ENCODE measurements at places on chromosomes 5 and 9. TPM values are rescaled to one million over a fixed set of nuclear protein-coding genes. Genes with fewer than 3 reads are reported as not detected.

- H3K4me3 ChIP-seq, result no peak overlapping the region
- no peaks in the 10 kb centered on the region for H3K27me3 ChIP-seq
- DNase-seq, result no peak
- no peaks in the 10 kb centered on the region for H3K36me3 ChIP-seq
- no peaks in the 10 kb centered on the region for H3K4me1 ChIP-seq
Measured at GRCh38 chr9:1200847-1201251, 150.7 kb downstream of the DMRT2 start.

GRCh38 chr5:42612750-42613366, 143.8 kb upstream of the CCDC152 start:
- H3K27ac ChIP-seq, result no peak overlapping the region
- H3K36me3 ChIP-seq, result no peaks in the 10 kb centered on the region
- no peaks in the 10 kb centered on the region for H3K4me1 ChIP-seq
- no peak for DNase-seq
- H3K27me3 ChIP-seq, result peaks cover 19% of the 10 kb centered on the region

- no peaks in the 10 kb centered on the region for H3K27me3 ChIP-seq
- no peak overlapping the region for H3K4me3 ChIP-seq
- H3K36me3 ChIP-seq, result peaks cover 2% of the 10 kb centered on the region
- no peak overlapping the region for H3K27ac ChIP-seq
Measured at GRCh38 chr9:73118898-73119554, 32.6 kb upstream of the ANXA1 start.

- no peak for DNase-seq
- H3K27me3 ChIP-seq, result peaks cover 3% of the 10 kb centered on the region
- H3K36me3 ChIP-seq, result no peaks in the 10 kb centered on the region
- no peak overlapping the region for H3K27ac ChIP-seq
Measured at GRCh38 chr9:114249424-114250234, 73.3 kb upstream of the ORM1 start.

GRCh38 chr9:105291422-105291859, 47.0 kb downstream of the SLC44A1 start:
- no peak for DNase-seq
- peaks cover 7% of the 10 kb centered on the region for H3K4me1 ChIP-seq
- peaks cover 5% of the 10 kb centered on the region for H3K27me3 ChIP-seq
- no peak overlapping the region for H3K27ac ChIP-seq

DNA sequence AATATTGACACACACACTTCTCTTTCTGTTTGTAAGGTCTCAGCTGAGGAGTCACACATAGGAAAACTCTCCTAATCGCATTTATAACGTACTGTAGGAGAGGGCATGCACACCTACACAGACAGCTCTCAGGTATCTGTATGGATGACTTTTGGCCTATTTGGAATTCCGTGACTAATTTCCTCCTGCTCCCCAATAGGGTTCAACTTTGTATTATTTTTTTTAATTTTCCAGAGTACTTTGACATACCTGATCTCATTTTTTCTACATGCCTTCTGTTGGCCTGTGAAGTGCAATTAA, 195.9 kb downstream of the ARHGAP26 start:
- peaks cover 22% of the 10 kb centered on the region for H3K36me3 ChIP-seq
- H3K4me3 ChIP-seq, result no peak overlapping the region
- peaks cover 8% of the 10 kb centered on the region for H3K4me1 ChIP-seq
- H3K27ac ChIP-seq, result no peak overlapping the region

- no peak overlapping the region for H3K4me3 ChIP-seq
- no peaks in the 10 kb centered on the region for H3K27me3 ChIP-seq
- no peaks in the 10 kb centered on the region for H3K36me3 ChIP-seq
Measured at GRCh38 chr5:60277941-60278340, 384.4 kb upstream of the PDE4D start.

DNA sequence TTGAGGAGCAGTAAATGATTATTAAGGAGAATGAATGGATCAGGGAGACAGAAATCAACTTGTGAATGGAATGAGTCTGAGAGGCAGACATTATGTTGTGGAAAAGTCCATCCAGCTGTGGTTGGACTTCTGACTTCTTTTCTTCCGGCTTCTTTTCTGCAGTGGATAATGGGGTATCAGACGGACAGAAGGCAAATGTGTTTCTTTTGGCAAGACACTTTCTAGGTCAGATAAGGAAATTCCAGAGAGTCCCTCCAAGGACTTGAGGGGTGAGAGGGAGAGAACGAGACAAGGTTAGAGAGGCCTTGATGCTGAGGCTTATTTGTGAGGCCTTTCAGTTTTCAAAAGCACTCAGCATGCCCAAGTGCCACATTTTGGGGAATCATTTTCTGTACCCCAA, 17.1 kb upstream of the GRHPR start:
- peaks cover 2% of the 10 kb centered on the region for H3K27me3 ChIP-seq
- no peak overlapping the region for H3K27ac ChIP-seq
- DNase-seq, result no peak
- peaks cover 8% of the 10 kb centered on the region for H3K4me1 ChIP-seq
- H3K4me3 ChIP-seq, result no peak overlapping the region

DNA sequence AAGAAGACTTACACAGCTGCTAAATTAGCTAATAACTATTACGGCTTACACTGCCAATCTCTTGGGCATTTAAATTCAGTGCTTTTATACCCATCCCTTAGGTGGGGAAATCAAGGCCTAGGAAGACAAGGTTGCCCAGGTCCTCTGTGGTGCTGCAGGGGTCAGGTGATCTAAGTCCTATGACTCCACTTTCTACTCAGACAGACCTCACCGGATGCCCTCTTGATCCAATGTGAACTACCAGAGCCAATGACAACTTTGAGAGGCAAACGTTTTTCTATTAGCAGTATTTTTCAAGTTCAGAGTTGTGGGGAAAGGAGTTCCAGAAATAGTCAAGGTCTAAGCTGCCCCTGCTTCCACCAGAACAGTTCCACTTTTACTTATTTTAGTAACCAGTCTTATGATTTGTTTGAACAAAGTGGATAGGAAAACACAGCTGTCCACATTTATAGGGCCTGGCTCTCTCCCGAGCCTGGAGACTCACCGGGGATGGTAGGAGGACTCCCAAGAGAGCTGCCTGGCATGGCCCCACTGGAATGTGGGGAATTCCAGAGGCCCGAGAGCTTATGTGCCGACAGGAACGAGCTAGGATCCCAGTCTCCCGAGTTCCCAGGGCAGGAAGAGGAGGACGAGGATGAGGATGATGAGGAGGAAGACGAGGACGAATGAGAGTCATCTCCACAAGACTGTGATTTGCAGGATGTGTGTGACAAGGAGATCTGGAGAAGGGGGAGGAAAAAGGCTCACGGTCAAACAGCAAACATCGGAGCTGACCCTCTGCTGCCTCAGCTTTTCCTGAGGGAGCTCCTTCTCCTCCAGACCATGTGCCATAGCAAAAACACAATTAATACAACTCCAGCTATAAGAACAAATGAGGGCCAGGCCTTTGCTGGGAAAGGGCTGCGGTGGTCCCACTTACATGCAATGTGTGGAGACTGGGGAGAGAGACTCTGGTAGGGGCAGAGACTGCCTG, 16.7 kb downstream of the FAM193B start:
- no peak for DNase-seq
- H3K36me3 ChIP-seq, result peaks cover 17% of the 10 kb centered on the region
- H3K4me1 ChIP-seq, result peaks cover 5% of the 10 kb centered on the region
- H3K27ac ChIP-seq, result no peak overlapping the region

DNA sequence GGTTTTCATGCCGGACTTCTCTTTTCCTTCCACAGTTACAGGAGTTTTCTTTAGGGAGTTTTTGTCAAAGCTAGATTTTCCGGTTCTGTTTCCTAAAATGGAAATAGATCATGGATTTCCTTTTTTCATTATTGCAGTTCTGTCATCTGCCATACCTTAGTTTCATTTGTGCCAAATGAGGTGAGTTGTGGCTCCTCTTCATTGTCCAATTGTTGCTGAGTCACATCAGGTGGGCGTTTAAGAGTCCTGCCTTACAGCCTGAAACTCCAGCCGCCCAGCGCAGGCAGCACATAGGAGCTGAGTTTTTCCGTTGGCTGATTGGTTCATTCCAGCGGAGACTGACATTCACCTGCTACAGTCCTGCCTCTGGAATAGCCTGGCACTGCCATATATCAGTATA, 14.1 kb downstream of the SLC25A25 start:
- no peak for DNase-seq
- H3K36me3 ChIP-seq, result peaks cover 24% of the 10 kb centered on the region
- peaks cover 30% of the 10 kb centered on the region for H3K4me1 ChIP-seq
- H3K27me3 ChIP-seq, result no peaks in the 10 kb centered on the region
- H3K27ac ChIP-seq, result no peak overlapping the region

- no peak overlapping the region for H3K4me3 ChIP-seq
- no peak for DNase-seq
- H3K36me3 ChIP-seq, result no peaks in the 10 kb centered on the region
- no peaks in the 10 kb centered on the region for H3K4me1 ChIP-seq
- H3K27me3 ChIP-seq, result no peaks in the 10 kb centered on the region
Measured at GRCh38 chr5:33148076-33148513, 292.7 kb upstream of the TARS1 start.

DNA sequence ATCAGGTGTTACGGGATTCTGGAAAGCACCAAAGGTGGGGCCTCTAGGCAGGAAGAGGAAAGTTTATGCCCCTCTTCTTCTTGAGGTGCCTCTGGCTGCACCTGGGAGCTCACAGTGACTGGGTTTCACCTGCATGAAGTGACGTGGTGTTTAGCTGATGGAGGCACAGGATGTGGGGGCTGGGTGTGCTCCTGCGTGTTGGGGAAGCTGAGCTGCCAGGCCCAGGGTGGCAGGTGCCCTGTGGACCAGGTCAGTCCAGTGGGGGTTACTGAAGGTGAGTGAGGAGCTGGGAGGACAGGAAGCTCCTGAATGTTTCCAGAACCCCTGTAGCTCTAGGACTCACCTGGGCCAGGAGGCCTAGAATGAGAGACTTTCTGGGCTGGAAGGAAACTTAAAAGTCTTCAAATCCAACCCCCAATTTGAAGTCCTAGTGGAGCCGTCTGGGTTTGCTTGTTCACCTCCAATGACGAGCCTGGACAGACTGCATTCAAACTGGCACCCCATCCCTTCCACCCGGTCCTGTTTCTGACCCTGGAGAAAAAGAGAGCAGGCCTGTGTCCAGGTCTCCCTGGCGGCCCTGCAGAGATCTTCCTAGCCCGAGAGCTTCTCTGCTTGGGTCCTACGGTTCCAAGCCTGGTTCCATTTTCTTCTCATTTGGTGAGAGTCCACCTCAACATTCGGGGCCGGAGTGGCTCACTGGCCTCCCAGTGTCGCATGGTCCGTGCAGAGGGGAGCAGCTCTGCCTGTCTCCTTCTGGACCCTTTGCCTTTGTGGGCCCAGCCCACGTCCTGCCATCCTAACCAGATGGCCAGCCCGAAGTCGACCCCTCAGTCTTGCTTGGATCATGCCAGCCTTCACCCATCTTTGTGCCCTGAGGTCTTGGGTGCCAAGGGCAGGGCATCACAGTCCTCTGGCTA, 22.3 kb downstream of the TRAF1 start:
- H3K36me3 ChIP-seq, result peaks cover 51% of the 10 kb centered on the region
- peak; percentile 62 for DNase-seq
- peak overlapping the region; percentile 93 for H3K27ac ChIP-seq
- H3K4me1 ChIP-seq, result peaks cover 77% of the 10 kb centered on the region
- H3K4me3 ChIP-seq, result peak overlapping the region; percentile 62
- no peaks in the 10 kb centered on the region for H3K27me3 ChIP-seq

GRCh38 chr9:81619353-81620001, 69.9 kb downstream of the TLE1 start:
- no peak for DNase-seq
- H3K36me3 ChIP-seq, result no peaks in the 10 kb centered on the region

DNA sequence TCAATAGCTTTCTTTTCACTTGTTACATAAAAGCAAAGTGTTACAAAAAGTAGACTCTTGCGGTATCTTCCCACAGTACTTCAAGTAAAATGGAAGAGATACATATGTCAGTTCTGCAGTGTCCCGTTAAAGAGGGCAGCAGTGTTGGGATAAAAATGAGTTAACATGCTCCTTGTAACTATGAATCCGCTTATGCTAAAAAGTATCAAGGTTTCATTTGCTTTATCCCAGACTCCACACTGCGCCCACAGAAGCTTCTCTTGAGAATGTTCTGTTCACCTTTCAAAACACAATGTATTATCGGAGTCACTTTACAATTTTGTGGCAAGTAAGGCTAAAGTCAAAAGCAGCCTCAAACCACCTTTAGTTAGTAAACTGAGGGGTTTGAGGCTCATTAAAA, 790 bp downstream of the PTAR1 start:
- no peaks in the 10 kb centered on the region for H3K27me3 ChIP-seq
- H3K27ac ChIP-seq, result peak overlapping the region; percentile 98
- peaks cover 8% of the 10 kb centered on the region for H3K36me3 ChIP-seq
- H3K4me1 ChIP-seq, result peaks cover 19% of the 10 kb centered on the region

DNA sequence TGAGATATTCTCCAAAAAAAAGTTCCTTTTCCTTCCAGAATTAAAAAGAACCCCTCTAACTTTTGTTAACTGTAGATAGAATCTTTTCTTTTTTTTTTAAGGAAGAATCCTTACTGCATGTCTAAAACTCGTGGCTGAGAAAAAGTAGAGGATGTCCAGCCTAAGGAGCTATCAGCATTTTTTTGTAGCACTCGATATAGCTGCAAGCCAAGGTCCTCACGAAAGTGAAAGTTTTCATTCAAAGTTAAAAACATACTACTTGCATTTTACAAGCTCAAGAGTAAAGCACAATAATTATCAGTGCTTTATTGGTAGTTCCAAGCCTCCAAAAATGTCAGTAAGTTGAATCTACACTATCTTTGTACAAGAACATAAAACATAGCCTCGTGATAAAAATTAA, 28.7 kb upstream of the ZSWIM6 start:
- H3K4me1 ChIP-seq, result peaks cover 17% of the 10 kb centered on the region
- DNase-seq, result no peak
- H3K4me3 ChIP-seq, result peak overlapping the region; percentile 32

- no peaks in the 10 kb centered on the region for H3K36me3 ChIP-seq
- DNase-seq, result no peak
- peak overlapping the region; percentile 15 for H3K4me3 ChIP-seq
- peaks cover 16% of the 10 kb centered on the region for H3K27me3 ChIP-seq
- no peak overlapping the region for H3K27ac ChIP-seq
Measured at GRCh38 chr9:124267271-124267807, 9.6 kb downstream of the NEK6 start.

DNA sequence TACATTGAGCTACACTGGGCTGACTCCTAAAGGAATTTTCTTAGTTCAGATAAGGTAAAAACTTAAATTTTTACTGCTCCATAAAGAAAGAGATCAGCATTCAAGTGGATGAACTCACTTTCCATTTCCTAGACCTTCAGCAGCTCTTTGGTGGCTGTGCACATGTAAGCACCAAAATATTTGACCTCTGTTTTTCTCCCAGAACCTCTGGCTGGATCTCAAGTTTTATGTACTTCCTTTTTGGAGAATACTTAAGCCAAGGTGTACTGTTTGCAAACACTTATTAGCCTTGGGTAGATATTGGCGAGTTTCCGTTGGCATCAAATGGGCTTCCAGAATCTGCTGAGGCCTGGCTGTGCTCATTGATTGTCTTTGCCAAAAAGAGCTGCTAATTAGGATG, 10.3 kb downstream of the TNC start:
- peaks cover 7% of the 10 kb centered on the region for H3K27me3 ChIP-seq
- DNase-seq, result no peak
- H3K36me3 ChIP-seq, result no peaks in the 10 kb centered on the region
- H3K4me3 ChIP-seq, result no peak overlapping the region
- no peak overlapping the region for H3K27ac ChIP-seq
- H3K4me1 ChIP-seq, result peaks cover 7% of the 10 kb centered on the region

Gene CDC20B
- total RNA-seq, result 0.48 TPM

Gene OR13D1
- total RNA-seq, result not detected

Gene PIP5K1B
- not detected for total RNA-seq

Gene C5orf58
- total RNA-seq, result not detected

Gene C9orf153
- 0.30 TPM for total RNA-seq

Gene NEURL1B
- 3.0 TPM for total RNA-seq

Gene MACIR
- 5.4 TPM for total RNA-seq

Gene SH2D3C
- 67.1 TPM for total RNA-seq

Gene UNC13B
- total RNA-seq, result 0.64 TPM

Gene ADAMTSL1
- total RNA-seq, result not detected

Gene TSLP
- 0.58 TPM for total RNA-seq

Gene FOXD4L5
- total RNA-seq, result 0.19 TPM
